ENCODE measurements at places on chromosomes 4 and X.

GRCh38 chr4:106766519-106766918 is 269.6 kb downstream of the DKK2 start:
- DNase-seq, result no peak

GRCh38 chr4:53490965-53491622 is 100.2 kb downstream of the LNX1 start:
- no peak for DNase-seq

DNA sequence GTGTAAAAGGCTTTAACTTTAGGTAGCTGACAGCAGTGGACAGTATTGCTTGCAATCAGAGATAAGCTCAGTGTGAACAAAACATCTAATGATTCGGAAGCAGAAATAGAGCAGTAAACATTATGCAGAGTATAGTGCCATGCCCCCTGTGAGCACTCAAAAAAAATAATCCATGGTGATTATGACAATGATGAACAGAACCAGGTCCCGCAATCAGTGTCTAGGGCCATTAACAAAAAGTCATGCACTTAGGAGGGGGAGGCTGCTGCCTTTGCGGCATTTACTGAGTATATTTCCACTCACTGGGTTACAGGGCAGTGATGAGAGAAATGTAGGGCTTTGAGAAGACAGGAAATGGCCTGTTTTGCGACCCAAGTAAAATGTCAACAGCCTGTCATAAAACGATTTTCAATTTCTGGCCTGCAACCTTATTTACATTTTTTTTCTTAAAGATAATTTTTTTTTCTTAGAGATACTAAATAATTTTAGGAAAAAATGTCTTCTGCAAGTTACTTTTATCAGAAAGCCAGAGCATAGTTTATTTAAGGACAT is 27.3 kb upstream of the NEIL3 start:
- no peak for DNase-seq

GRCh38 chr4:165209796-165210195 is 2.4 kb downstream of the KLHL2 start:
- no peak for DNase-seq

- DNase-seq, result no peak
Observed at GRCh38 chr4:8459867-8460445, 19.4 kb downstream of the TRMT44 start.

DNA sequence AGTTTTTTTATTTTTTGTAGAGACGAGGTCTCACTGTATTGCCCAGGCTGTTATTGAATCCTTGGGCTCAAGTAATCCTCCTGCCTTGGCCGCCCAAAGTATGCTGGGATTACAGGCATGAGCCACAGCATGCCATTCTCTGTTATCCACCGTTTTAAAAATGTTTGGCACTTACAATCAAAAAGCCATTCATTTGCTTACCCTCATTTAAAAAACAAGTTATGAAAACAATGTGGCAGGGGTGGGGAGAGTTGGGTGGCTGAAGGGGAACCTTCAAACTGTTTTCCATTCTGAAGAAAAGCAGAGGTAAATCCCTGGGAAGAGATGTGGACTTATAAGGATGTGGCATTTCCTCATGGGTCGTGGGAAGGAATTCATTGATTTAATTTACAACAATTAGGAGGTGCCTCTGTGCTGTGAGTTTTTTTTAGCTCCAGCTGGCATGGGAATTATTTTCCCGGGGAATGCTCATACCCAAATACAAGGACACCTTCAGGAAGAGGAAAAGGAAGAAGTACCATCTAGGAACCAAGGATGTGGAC is 103.5 kb downstream of the MID1 start:
- no peak for DNase-seq

GRCh38 chrX:154987940-154988339 is 34.6 kb downstream of the F8 start:
- no peak for DNase-seq

- no peak for DNase-seq
Observed at GRCh38 chrX:67692246-67692645, 148.4 kb downstream of the AR start.

DNA sequence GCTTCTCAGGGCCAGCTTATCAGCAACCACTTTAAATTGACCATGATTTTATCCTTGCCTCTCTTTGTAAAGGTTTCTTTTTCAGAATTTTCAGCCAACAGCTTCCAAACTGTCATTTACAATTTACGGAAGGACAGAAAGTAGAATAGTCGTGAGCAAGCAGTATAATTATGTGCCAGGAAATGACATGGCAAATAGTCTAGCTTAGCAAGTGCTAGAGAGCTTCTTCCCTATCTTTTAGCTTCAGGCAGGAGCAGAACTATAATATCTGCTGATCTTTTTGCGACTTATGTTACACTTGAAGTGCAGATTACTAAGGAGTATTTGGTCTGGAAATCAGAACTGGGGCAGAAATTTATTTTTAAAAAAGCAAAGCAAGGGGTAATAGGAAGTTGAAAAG is 123.0 kb upstream of the AP1S2 start:
- DNase-seq, result no peak

GRCh38 chr4:2825740-2826139 is 17.9 kb upstream of the ADD1 start:
- no peak for DNase-seq

DNA sequence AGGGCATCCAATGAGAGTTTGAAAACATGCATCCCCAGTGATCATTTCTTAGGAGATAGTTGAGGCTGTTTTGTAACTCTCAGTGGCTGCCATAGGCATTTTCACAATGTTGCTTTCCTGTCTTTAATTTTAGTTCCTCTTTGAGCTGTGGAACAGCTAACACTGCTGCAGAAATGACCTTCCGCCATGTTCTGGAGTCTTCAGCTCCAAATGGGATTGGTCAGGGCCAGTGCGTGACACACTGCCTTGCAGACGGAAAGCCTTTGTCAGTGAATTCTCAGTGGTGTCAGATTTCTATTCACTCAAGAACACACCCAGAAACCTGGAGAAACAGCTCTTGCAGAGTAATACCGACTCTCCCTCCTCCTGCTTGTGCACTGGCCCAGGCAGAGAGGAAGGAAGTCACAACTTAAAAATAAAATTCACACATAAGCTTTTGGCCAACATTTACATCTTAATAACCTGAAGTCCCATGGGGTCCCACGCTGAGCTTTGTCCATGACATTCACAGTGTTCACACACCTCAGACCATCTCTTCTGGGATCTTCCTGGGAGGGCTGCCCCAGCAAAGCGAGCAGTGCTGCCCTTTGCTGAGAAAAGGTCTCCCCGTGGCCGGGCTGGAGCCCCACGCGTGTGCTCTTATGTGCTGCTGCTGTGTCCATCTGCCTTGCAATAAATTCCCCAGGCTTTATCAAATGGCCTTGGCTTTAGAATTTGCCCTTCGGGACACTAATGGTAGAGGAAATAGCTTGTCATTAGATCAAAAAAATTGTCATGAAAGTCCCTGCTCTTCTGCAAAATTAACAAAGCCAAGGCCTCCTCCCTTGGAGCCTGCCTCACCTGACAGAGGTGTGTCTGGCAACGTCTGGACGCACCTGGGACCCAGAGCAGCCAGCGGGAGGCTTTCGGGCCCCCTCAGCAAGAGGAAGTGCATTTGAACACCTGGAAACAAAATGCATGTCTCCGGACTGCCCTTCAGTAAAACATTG is 126.8 kb downstream of the IRF2 start:
- no peak for DNase-seq

GRCh38 chrX:95539041-95539440 is 1145.6 kb upstream of the DIAPH2 start:
- DNase-seq, result no peak

DNA sequence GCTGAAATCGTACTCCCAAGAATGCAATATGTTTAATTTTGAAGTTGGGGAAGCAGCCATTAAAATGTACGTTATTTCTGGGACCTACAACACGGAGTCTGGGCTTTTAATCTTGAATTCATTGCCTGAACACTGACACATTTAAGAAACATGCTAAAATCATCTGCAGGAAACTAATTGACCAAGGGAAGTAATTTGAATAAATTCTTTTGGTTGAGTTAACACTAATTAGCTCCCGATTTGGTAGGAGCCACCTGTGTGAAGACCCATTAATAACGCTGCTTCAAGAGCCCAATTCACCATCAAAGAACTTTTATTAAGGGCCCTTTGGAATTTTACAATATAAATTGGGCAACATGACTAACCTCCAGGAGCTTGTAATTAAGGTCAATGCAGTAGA is 309.2 kb downstream of the RAB28 start:
- no peak for DNase-seq

- DNase-seq, result no peak
Observed at GRCh38 chrX:56969559-56969958, 25.8 kb downstream of the SPIN3 start.

- no peak for DNase-seq
Observed at GRCh38 chrX:134461437-134461836, 1.5 kb downstream of the HPRT1 start.

- DNase-seq, result no peak
Observed at GRCh38 chr4:174554231-174554728, 32.0 kb upstream of the HPGD start.

GRCh38 chr4:87856816-87857215 is 24.0 kb downstream of the MEPE start:
- DNase-seq, result no peak

- no peak for DNase-seq
Observed at GRCh38 chr4:1336088-1336491, 10.9 kb upstream of the UVSSA start.

DNA sequence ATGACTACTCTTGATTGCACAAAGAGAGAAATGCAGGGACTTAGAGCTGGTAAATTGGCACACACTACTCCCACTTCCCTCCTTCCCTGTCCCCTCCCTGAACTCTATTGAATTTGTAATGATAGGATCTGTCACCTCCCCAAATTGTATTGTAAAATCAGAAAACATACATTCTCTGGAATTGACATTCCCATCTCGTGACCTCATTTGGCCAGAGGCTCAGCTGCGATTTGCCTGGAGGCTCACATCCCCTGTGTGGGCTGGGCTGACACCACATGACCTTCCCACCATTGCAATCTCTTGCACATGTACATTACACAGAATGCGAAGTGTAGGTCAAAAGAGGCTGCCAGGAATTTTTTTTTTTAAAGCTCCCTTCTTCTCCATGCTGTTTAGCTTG is 172.1 kb downstream of the MID1IP1 start:
- no peak for DNase-seq

- no peak for DNase-seq
Observed at GRCh38 chrX:108664701-108665100, 71.7 kb downstream of the IRS4 start.

DNA sequence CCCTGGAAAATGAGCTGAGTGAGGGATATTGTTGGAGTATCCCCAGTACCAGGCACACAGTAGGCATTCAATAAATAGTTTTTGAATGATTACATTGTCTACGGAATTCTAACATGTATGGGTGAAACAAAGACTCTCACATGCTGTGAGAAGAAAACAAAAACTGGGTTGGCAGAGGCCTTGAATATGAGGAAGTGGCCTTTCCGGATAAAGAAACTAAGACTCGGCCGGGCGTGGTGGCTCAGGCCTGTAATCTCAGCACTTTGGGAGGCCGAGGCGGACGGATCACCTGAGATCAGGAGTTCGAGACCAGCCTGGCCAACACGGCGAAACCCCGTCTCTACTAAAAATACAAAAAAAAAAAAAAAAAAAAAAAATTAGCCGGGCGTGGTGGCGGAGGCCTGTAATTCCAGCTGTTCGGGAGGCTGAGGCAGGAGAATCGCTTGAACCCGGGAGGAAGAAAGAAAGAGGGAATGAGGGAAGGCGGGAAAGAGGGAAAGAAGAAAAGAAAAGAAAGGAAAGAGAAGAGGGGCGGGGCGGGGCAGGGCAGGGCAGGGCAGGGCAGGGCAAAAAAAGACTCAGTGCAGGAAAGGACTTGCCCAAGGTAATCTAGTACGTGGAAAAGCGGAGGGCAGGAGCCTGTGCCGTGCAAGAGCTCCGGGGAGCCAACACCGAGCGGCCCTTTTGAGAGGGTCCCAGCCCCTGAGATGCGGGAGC is 689 bp upstream of the TMA16 start:
- DNase-seq, result no peak

GRCh38 chrX:65900850-65901844 is 138.7 kb downstream of the VSIG4 start:
- DNase-seq, result no peak

Data from stimulated activated CD4-positive, alpha-beta T cell treated with anti-CD3 and anti-CD28 coated beads, Interleukin-1b, Interleukin-23, amount 100 ng/mL, for 1 hour (primary cell).